Fibroblast of mammary gland (primary cell): ENCODE measurements at places on chromosomes 11 and 22.
A peak's percentile ranks its signal among the peaks of the same experiment; 100 is the strongest.

DNA sequence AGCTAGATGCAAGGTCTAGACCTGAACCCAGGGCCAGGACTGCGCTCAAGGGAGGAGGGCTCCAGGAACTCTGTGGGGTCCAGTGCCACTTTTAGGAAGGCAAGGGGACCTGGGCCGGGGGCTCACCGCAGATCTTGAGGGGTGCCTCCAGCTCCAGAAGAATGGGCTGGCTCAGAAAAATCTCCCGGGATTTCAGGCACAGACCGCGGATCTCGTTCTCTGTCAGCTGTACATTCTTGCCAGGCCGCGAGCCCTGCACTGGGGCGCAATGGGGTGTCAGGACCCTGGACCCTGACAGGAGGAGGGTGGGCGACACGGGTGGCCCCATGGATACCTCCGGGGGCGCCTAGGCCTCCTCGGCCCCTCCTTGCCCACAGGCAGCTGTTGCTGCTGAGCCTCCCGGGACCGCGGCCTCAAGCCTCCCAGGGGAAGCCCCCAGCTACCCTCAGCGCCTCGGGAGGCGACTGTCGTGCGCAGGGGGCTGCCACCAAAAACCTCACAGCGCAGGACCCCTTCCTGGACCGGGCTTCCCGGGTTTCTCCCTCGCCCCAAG, 640 bp downstream of the PPP1CA start:
- DNase-seq: no peak

GRCh38 chr11:41201156-41201555, 258.3 kb downstream of the LRRC4C start:
- peak; percentile 28 for DNase-seq

- DNase-seq: no peak
These were observed 808 bp upstream of the IFITM2 start for GRCh38 chr11:306645-307371.

DNA sequence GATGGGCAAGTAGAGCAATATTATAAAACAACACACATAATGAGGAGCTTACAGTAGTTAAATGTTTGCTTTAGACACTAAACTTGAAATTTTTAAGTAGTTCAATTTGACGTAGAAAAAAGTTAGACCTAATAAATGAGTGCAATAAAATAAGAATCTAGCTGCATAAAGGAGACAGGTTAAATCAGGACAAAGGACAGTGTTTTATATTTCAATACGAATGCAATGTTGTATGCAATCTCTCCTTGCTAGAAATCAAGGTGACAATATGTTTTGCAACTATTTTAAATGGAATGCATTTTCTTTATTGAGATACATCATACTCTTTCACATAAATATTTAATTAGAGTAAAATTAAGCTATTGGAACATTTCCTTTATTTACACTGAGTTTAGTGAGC, 267.9 kb downstream of the CASP12 start:
- DNase-seq: no peak

DNA sequence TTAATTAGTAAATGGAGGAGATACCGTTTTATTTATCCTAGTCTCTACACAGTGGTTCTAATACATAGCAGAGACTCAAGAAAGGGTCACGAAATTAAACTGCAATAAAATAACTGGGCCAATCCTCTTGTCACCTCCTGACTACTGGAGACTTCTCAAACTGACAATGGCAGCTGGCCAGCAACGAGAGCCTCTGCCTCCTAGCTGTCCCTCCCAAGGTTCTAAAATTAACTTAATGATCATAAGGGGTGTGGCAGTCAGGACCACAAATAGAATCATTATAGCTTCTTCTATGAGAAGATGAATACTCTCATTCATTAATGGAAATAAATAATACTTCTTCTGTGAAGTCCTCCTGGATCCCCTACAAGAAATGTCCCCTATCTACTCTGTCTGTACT, 63.8 kb upstream of the APOA1 start:
- DNase-seq: no peak

- DNase-seq: no peak
These were observed 5.6 kb downstream of the AP1B1 start for GRCh38 chr22:29382580-29383302.

DNA sequence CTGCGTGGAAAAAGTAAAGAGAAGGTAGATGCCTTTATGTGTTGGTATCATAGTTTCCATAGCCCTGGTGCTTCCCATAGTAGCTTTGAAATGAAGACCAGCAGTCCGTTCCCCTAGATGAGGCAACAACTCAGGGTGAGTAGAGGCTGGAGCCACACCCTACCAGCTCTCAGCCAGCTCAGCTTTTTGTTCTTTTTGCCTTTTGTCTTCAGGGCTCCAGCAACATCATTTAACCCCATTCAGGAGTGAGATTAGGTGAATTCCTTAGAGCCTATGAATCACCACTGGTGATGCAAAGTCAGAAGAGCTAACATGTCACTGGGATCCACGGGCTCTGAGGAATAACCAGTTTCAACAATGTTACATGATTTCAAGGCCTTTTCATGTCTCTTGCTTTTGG, 14.0 kb upstream of the SESN3 start:
- DNase-seq: peak; percentile 72

DNA sequence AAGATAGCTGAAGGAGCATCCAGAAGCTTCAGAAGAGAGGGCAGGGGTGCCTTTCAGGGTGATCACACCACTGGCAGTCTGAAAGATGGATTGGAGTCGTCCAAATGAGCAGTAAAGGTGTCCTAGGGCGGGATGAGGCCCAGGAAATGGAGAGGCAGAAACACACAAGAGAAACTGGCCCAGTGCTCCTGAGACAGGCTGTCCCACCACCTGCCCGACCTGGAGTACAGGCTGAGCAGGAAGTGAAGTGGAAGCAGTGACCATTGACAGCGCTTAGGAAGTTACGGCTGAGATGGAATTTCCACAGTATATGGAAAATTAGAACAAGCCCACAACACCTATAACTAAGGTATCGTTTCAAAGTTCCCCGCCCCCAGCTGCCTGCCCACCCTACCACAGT, 16.1 kb downstream of the EIF3F start:
- no peak for DNase-seq

GRCh38 chr11:39674024-39674423, 1785.4 kb downstream of the LRRC4C start:
- DNase-seq: no peak

GRCh38 chr11:69216647-69217051, 60.9 kb downstream of the SMIM38 start:
- DNase-seq: no peak

DNA sequence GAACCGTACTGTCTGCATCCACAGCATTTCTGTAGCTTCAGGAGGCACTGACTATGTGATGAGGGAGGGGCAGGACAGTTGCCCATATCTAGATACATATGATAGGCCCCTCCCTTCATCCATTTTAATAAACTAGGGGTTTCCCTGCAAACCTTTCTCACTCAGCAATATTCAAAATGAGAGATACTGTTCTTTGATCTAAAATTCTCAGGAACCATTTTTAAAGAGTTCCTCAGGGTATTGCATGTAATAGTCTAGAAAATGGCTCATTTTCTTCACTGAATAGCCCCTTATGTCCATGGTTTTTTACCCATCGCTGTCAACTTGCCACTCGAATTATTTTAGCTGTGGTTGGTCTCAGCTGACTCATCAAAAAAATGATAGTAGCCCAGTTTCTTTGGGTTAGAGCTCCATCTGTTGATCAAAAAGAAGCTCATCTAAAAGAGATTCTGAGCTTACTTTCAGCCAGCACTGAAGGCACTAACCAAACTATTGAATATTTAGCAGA, 37.0 kb upstream of the DNAJB7 start:
- DNase-seq: peak; percentile 68

- no peak for DNase-seq
These were observed 4.6 kb upstream of the CLNS1A start for GRCh38 chr11:77642228-77642627.

GRCh38 chr22:47238690-47239473, 476.4 kb downstream of the TBC1D22A start:
- no peak for DNase-seq

DNA sequence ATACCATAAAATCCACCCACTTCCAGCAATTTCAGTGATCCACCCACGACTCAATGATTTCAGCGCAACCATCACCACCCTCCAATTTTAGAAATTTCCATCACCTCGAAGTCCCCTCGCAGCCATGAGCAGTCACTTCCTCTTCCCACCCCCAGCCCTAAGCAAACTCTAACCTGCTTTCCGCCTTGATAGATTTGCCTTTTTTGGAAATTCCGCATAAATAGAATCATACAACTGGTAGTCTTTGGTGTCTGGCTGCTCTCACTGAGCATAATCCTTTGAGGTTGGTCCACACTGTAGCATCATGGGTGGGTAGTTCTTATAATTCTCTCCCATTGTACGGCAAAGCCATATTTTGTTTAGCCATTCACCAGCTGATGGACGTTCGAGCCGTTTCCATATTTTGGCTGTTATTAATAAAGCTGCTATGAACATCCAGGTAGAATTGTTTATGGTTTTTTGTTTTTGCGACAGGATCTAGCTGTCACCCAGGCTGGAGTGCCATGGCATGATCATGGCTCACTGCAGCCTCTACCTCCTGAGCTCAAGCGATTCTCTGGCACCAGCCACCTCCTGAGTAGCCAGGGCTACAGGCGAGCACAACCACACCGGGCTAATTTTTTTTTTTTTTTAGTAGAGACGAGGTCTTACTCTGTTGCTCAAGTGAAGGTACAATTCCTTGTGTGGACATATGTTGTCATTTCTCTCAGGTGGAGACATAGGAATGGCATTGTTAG, 16.0 kb downstream of the PIM3 start:
- DNase-seq: no peak

DNA sequence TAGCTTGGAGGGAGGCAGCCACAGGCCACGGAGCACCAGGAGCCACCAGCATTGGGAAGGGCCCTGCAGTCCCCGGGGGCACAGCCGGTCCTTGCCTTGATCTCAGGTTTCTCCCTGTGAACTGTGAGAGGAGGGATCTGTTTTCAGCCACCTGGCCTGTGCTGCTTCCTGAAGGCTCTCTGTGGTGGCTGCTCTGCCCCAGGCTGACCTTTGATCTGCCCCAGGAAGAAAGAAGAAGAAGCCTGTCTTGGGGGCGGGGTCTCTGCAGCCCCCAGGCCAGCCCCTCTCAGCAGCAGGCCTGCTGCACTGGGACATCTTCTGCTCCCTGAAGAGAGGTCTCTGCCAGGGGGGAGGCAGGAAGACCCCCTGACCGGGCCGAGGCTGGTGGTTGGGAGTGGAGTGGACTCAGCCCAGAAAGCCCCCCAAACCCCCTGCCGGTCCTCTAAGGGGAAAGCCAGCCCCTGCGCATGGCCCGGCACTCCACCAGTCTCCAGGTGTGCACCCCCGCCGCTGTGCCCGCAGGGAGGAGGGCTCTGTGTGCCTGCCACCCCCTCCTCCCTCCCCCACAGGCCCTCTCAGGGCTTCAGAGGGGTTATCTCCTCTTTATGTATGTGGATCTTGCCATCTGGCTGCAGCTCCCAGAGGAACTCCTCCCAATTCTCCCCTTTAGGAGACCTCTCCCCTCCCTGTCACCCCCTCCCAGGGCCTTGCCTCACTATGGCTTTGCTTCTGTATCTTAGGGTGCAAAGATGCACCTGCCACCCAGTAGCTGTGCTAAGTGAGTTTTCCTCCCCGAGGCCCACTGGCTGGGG, 675.3 kb downstream of the BRD1 start:
- DNase-seq: no peak

DNA sequence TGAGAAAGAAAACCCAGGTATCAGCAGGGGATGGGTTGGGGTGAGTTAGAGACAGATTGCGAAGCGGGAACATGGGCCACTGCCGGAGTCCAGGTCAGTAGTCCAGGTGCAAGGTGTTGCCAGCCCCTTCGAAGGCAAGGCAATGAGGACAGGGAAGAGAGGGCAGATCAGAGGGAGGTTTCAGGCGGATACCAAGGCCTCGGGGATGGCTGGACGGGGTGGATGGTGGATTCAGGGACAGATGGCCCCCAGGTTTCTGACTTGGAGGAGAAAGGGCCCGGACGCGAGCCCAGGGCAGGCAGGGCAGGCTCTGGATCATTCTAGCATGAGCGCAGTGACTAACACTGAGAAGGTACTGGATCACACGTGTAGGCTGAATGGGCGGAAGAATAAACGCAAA, 25.4 kb upstream of the IGSF9B start:
- DNase-seq: no peak

DNA sequence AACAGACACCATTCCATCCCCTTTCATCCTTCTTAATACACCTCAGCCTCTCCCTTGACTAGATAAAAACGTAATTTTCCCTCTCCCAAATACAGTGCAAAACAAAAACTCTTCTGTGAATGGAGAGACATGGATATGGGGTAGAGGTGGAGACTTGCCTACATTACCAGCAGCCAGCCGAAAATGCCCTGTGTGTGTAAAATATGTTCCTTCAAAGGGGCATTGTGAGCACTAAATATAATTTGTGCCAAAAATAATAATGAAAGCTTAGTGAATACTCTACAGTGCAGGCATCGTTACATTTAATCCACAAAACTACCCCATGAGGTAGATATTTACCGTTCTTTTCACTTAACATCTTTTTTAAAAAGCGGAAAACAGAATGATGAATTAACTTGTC, 1.0 kb upstream of the TRIM44 start:
- no peak for DNase-seq

GRCh38 chr11:12995188-12995587, 13.9 kb upstream of the RASSF10 start:
- DNase-seq: peak; percentile 45

- DNase-seq: peak; percentile 90
These were observed 450.4 kb downstream of the MIAT start for GRCh38 chr22:27107824-27108223.

GRCh38 chr11:12198251-12199222, 88.1 kb downstream of the MICAL2 start:
- no peak for DNase-seq

DNA sequence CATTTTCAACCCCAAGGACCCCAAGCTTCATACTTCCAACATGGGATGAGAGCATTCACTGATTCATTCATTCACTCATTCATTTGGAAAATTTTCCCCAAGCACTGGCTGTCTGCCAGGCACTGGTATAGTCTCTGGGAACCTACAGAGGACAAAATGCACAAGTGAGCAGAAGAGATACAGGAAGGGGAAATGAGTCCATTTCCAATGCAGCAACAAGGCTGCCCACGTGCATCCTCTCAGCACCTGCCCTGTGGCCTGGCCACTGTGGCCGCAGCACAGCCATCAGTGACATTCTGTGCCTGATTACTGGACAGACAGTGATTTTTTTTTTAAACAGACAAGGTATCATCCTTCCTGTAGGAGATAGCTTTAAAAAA, 96.0 kb upstream of the PITPNB start:
- DNase-seq: no peak

GRCh38 chr11:28514391-28514790, 406.2 kb downstream of the METTL15 start:
- DNase-seq: no peak

- DNase-seq: no peak
These were observed 9.0 kb upstream of the ME3 start for GRCh38 chr11:86681483-86681756.
